ENCODE measurements at places on chromosomes 16 and 17.

- DNase-seq, result no peak
Observed at GRCh38 chr17:72654706-72655105, 437.8 kb downstream of the SLC39A11 start.

- DNase-seq, result no peak
Observed at GRCh38 chr16:80463326-80463725, 77.5 kb upstream of the DYNLRB2 start.

DNA sequence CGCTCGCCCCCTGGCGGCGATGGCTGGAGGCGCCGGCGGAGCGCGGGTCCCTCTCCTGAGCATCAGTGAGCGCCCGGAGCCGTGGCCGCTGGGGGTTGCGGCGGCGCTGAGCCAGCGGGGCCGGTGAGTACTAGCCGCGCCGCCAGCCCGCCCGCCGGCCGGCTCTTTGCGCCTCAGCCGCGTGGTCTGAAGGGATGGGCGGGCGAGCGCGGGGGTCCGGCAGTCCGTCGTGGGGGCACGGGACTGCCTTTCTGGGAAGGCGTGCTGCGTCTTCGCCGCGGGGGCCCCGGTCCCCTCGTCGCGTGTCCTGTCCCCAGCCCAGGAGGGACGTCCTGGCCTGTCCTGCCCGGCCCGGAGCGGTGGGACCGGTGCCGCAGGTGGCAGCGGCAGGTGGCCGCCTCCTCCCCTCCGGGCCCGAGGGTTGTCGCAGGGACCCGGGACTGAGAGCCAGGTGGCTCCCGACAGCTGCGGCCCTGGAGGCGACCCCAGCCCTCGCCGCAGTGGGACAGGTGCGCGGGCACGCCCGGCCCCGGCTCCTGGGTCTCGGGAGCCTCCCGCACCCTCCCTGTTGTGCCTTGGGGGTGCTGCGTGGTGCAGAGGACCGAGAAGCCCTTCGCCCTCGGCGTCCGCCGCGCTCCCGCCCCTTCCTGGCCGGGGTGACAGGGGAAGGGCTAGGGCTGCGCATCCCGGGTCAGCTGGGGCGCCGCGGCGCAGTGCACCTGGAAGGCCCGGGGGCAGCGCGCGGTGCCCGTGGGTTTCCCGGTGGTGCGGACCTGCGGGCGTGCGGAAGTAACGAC lies at the start of gene SPECC1:
Gene SPECC1, plus strand, starts transcription at position 58 of the 797 bp plus-strand sequence. CDS start 87,293 bp downstream, outside the sequence.
- peak; percentile 92 for DNase-seq

DNA sequence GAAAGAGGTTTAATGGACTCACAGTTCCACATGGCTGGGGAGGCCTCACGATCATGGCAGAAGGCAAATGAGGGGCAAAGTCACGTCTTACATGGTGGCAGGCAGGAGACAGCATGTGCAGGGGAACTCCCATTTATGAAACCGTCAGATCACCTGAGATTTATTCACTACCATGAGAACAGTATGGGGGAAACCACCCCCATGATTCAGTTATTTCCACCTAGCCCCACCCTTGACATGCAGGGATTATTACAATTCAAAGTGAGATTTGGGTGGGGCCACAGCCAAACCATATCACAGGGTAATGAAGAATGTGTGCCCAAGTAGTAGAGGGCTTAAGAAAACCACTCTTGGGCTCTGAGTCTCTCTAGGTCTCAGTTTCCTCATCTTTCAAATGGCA lies 85.1 kb downstream of the PRKCB start:
- no peak for DNase-seq

GRCh38 chr16:35559911-35560636 lies 2100.7 kb downstream of the TP53TG3F start:
- DNase-seq, result peak; percentile 26

DNA sequence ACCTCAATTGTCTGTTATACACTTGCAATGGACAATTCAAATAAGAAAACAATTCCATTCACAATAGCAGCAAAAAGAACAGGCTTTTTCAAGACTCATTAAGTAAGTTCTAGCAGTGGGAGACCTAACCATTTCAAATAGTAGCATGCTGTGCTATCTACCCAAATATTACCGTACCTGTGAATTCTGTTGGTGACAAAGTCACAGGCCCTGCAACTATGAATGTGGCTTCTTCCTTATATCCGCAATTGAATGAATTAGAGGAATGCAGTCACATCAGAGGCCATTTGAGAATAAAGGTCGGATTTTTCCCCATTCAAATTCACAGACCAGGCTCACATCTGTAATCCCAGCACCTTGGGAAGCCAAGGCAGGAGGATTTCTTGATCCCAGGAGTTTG lies 800 bp upstream of the NME4 start:
- DNase-seq, result no peak

DNA sequence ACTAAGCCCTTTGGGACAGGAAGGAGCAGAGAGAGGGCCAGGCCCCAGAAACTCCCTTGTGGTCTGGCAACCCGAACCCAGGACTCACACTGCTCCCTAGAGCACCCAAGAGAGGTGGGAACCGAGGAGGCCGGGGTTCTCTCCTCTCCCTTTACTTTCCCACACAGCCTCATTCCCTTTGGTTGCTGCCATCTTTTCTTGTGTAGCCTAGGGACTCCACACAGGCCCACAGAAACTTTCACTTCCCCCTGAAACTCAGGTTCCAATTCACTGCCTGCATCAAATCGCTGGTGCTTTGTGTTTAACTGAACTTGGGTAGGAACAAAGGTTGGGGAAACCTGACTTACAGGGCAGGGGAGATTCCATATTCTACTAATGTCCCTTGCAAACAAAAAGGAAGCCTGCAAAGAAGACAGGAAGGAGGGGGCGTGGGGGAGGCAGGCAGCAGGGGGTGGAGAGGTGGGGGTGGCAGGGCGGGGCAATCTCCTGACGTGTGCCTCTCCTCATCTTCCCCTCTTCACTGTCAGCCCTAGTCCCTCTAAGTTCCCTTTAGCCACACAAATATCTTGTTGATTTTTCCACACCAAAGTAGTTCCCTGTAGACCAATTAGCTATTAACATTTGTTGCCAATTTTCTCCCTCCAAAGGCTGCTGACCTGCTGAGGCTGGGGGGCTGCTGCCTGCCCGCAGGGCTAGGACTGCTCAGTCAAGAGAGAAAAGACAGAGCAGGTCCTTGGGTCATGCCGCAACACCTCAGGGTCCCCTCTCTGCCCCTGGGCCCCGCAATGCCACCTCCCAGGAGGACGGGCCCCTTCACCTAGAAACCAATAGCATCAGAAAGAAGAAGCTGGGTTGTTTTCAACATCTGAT lies 8.0 kb downstream of the ST3GAL2 start:
- peak; percentile 37 for DNase-seq

GRCh38 chr16:55706739-55707384 lies 51.1 kb downstream of the SLC6A2 start:
- DNase-seq, result no peak

DNA sequence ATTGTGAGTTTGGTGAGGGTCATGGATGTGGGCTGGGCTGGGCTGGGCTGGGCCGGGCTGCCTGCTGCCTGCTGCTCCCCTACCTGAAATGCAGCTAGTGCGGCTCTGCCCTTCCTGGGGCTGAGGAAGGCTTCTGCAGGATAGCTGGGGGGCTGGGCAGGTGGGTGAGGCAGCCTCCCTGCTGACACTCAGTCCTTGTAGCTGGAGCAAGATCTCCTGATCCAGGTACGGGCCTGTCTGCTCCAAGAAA lies 4.7 kb downstream of the RPL13 start:
- no peak for DNase-seq

DNA sequence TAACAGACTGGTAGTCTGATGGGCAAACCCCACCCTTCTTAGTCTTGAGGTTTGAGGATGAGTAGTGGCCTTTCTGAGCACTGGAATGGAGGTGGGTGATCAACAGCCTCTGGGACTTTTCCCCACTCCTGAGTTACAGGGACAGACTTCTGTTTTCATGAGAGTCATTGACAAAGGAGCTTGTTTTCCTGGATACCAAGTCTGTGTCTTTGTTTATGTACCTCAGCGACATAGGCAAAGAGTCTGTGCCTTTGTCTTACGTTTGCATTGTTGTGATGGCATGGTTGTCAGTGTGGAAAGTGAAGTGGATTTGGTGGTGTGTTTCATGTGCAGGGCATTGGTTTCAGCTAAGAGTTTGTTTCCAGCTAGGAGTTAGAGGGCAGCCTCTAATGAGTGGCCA lies 17.5 kb downstream of the EPN2 start:
- no peak for DNase-seq

Data from urothelium cell line (cell line).